ENCODE measurements at places on chromosomes 5 and 9.

GRCh38 chr5:95777441-95777840, 45.1 kb downstream of the GLRX start:
- H3K4me1 ChIP-seq, result peaks cover 17% of the 10 kb centered on the region
- H3K36me3 ChIP-seq, result no peaks in the 10 kb centered on the region
- DNase-seq, result no peak
- H3K4me3 ChIP-seq, result no peak overlapping the region

DNA sequence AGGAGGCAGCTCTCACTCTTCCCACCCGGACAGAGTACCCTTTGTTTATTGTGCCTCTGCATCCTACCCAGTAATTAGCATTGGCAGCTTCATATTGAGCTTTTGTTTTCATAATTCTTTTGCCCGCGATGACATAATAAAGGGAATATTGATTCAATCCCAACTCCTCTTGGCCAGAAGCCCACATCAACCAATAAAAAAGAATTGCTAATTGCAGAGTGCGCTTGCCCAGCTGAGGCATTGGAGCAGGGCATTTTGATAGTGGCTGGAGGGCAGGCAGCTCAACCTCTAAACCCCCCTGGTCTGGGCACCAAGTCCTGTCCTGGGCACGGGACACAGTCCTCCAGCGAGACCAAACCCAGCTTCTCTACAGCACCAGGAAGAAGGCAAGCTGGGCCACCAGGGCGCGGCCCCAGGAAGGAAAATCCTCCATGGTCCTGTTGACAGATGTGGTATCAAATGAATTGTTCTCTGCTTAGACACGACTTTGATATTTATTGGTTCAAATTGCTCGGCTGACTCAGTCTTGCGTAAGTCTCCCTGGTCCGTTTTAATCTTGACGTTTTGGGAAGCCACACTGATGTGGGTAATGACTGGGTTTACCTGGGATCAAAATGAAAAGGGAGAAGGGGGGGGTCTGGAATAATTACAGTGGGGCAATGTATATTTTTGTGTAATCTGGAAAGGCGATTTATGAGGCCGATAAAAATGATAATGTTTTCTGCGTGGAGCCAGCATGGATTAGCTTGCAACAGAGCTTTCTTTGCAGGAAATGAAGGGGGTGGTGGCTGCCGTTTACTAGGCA, 220.7 kb upstream of the MSX2 start:
- no peaks in the 10 kb centered on the region for H3K4me1 ChIP-seq
- no peaks in the 10 kb centered on the region for H3K27me3 ChIP-seq
- H3K4me3 ChIP-seq, result no peak overlapping the region
- no peak for DNase-seq
- no peaks in the 10 kb centered on the region for H3K36me3 ChIP-seq

GRCh38 chr9:73183917-73184861, 32.5 kb downstream of the ANXA1 start:
- no peak for DNase-seq
- H3K27me3 ChIP-seq, result peaks cover 36% of the 10 kb centered on the region
- no peaks in the 10 kb centered on the region for H3K36me3 ChIP-seq
- no peak overlapping the region for H3K27ac ChIP-seq

GRCh38 chr5:56290378-56291078, 57.4 kb upstream of the ANKRD55 start:
- H3K36me3 ChIP-seq, result no peaks in the 10 kb centered on the region
- no peaks in the 10 kb centered on the region for H3K4me1 ChIP-seq
- no peak for DNase-seq
- H3K27ac ChIP-seq, result no peak overlapping the region
- no peak overlapping the region for H3K4me3 ChIP-seq
- H3K27me3 ChIP-seq, result peaks cover 10% of the 10 kb centered on the region

- H3K36me3 ChIP-seq, result no peaks in the 10 kb centered on the region
- no peak overlapping the region for H3K4me3 ChIP-seq
- H3K27ac ChIP-seq, result no peak overlapping the region
- H3K4me1 ChIP-seq, result no peaks in the 10 kb centered on the region
Measured at GRCh38 chr9:121954477-121955140, 138.5 kb downstream of the TTLL11 start.

- peaks cover 20% of the 10 kb centered on the region for H3K4me1 ChIP-seq
- H3K4me3 ChIP-seq, result no peak overlapping the region
- peaks cover 20% of the 10 kb centered on the region for H3K36me3 ChIP-seq
Measured at GRCh38 chr9:137784046-137784445, 93.5 kb upstream of the CACNA1B start.
